ENCODE measurements at places on chromosomes 16 and 17.
A peak's percentile ranks its signal among the peaks of the same experiment; 100 is the strongest.

GRCh38 chr16:2267913-2268666, at the start of gene RNPS1:
TSS of gene RNPS1 (minus strand) at chr16:2268126. CDS start at chr16:2264643, 3,483 bp downstream.
- peak; percentile 94 for DNase-seq

DNA sequence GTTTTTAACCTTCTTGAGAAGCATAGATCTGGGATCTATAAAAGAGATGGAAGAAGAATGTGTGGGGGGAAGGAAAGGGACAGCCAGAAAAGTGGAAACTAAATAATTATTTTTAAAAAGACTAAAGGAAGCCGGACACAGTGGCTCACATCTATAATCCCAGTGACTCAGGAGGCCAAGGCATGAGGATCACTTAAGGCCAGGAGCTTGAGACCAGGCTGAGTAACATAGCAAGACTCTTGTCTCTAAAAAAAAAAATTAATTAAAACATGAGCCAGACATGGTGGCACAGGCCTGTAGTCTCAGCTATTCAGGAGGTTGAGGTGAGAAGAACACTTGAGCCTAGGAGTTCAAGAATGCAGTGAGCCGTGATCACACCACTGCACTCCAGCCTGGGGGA, 335.1 kb downstream of the GRIN2A start:
- no peak for DNase-seq

DNA sequence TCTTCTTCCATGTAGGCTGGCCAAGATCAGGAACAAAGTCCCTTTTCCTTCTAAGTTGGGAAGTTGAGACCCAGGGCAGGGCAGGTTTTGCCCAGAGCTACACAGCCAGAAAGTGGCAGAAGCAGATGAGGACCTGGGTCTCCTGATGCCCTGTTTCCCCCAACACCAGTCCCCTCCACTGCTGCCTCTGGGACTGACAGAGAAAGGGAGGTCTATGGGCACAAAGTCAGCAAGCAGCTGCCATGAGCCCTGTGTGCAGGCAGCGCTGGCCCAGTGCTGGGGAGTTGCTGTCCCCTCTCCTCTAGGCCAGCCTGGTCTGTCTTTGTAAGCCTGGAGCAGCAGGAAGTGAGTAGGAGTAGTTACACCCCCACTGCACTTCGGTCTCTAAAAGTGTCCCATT, 46.9 kb upstream of the NKD1 start:
- DNase-seq = no peak

DNA sequence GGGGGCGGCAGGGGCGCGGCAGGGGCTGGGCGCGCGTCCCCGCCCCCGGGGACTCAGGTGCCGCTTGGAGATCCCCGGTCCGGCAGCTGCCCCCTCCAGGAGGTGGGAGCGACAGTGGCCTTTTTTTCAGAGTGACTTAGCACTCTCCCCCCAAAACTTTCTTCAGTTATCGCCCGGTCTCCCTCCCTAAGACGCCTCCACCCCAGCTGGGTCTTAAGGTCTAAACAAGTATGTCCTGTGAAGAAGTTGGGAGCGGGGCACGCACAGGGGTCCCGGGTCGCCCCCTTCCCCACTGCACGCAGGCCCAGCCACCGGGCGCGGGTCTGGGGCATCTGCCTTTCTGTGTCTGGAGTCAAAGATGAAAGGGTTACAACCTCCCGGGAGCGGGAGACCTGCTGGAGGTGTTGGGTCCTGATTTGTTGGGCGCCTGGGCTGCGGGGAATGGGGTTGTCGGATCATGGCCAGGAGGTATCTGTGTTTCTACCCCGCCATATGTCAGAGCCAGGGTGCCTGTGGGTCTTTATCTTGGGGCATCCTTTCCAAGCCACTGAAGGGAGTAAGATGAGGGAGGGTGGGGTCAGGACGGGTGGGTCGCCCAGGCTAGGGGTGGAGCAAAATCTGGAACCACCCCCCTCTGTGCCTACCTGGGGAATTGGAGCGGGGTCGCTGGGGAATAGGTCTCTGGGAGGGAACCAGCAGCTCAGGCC, 757 bp downstream of the FMNL1 start:
- DNase-seq = no peak

GRCh38 chr16:67075331-67075730, 34.4 kb upstream of the PHAF1 start:
- no peak for DNase-seq

All from stimulated activated CD4-positive, alpha-beta T cell treated with anti-CD3 and anti-CD28 coated beads, TNF-alpha, amount 100 ng/mL, for 48 hours (primary cell).